ENCODE measurements at places on chromosomes 11 and 22. TPM values are rescaled to one million over a fixed set of nuclear protein-coding genes. Genes with fewer than 3 reads are reported as not detected.

GRCh38 chr11:57640068-57640800, 9.5 kb downstream of the YPEL4 start:
- DNase-seq, result no peak

- DNase-seq, result no peak
These were observed 455.4 kb downstream of the DLG2 start for GRCh38 chr11:85171648-85172257.

The PHF21A gene
- total RNA-seq, result 14.8 TPM

DNA sequence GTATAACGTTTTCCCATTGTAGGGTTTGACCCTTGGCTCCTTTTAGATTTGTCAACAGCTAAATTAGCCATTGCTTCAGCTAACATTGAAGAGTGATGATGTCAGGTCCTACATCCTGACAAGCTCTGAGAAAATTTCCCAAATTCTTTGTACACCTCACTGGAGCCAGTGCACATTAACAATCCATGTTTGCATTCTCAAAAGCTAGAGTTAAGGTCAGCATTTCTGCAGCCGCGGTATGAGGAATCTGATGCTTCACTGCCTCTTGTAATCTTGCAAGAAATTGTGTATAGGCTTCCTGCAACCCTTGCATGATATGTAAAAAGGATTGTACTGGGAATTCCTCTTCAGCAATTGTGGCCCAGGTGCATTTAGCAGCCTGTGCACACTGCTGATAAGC, 33.1 kb upstream of the NCAM1 start:
- no peak for DNase-seq

GRCh38 chr11:8963569-8964323, 496 bp downstream of the TMEM9B start:
- peak; percentile 96 for DNase-seq

The MMP12 gene
- 0.19 TPM for total RNA-seq

GRCh38 chr11:101470419-101470818, 113.4 kb downstream of the TRPC6 start:
- DNase-seq, result no peak

Measured in pancreas (tissue), 10 donors.